ENCODE measurements at places on chromosomes 5 and 9. TPM values are rescaled to one million over a fixed set of nuclear protein-coding genes. Genes with fewer than 3 reads are reported as not detected.

Gene LRRC19
- total RNA-seq, result not detected

GRCh38 chr5:66860199-66860975 lies 264.2 kb downstream of the MAST4 start:
- DNase-seq, result no peak

- peak; percentile 87 for DNase-seq
These were observed 720 bp downstream of the NOTCH1 start for GRCh38 chr9:136544964-136545691.

Gene EDIL3
- 46.0 TPM for total RNA-seq

GRCh38 chr5:181188700-181189362 lies 16.2 kb downstream of the TRIM7 start:
- peak; percentile 67 for DNase-seq
